DMS153 (cell line): ENCODE measurements at places on chromosomes 3 and 15.

DNA sequence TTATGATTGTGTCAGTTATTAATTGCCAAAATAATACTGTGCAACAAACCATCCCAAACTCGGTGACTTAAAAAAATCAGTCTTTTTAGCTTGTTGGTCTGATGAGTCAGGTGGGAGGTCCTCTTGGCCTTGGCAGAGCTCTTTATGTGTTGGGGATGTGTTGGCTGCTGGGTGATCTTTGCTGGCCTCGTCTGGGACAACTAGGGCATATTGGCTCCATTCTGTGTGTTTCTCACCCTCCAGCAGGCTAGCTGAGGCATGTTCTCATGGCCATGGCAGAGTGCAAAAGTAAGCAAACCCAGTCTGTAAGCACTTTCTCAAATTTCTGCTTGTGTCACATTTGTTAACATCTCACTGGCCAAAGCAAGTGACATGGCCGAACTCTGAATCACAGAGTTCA, 251.6 kb downstream of the RPLP1 start:
- no peak for DNase-seq

- DNase-seq = no peak
Observed at GRCh38 chr3:66661628-66662027, 160.8 kb upstream of the LRIG1 start.

DNA sequence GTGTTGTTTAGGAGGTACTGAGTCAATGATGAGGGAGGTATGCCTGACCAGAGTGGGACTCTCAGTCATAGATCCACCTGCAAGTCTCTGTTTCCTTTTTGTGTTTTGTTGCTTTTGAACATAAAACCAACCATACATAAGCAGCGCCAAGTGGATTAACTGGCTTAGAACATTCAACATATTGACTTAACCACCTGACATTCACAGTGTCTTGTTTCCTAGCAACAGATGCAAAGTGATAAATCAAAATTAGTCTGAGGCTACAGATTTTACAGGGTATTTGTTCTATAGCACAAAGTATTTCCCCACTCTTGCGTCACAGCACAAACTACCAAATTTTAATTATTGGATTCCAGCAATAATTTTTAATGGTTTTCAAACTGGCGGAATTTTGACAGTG, 283.8 kb downstream of the BBX start:
- peak; percentile 76 for DNase-seq

DNA sequence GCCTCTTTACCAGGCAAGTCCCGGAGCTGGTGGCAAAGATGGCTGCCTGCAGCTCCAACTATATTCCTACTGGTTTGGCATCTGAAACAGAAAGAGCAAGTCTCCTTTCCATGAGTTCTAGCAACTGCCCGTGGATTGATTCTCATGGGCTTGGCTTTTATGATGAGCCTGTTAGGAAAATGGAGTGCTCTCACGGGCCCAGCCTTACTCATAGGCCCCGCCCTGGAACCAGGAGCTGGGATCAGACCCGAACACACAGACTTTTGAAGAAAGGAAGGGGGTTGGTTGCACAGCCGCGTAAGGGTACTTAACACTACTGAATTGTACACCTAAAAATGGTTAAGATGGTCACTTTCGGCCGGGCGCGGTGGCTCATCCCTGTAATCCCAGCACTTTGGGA, 2.9 kb downstream of the NRROS start:
- no peak for DNase-seq

DNA sequence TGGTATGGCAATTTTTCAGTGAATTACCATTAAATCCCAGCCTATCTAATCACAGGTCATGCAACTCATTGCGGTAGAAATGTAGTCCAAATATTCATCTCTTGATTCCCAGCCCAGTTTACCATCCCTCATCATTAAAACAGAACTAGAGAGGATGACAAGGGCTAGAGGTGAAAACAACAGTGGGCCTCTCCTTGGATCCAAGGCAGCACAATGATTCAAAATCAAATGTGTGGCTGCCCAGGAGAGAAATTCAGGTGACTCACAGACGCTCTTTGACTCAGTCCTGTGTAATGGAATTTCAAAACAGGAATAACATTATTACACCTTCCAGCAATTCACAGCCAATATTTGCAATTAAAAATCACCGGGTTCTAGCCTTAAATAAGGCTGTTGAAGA, 246.5 kb downstream of the TBL1XR1 start:
- DNase-seq = no peak

GRCh38 chr3:115831864-115832263, 208.6 kb downstream of the GAP43 start:
- DNase-seq = no peak

- DNase-seq = no peak
Observed at GRCh38 chr3:188283347-188283746, 129.4 kb downstream of the LPP start.

- no peak for DNase-seq
Observed at GRCh38 chr3:153621953-153622352, 459.9 kb downstream of the RAP2B start.

GRCh38 chr3:161212906-161213305, 8.2 kb upstream of the NMD3 start:
- DNase-seq = no peak

- no peak for DNase-seq
Observed at GRCh38 chr15:101115786-101116680, 135.8 kb downstream of the CHSY1 start.

DNA sequence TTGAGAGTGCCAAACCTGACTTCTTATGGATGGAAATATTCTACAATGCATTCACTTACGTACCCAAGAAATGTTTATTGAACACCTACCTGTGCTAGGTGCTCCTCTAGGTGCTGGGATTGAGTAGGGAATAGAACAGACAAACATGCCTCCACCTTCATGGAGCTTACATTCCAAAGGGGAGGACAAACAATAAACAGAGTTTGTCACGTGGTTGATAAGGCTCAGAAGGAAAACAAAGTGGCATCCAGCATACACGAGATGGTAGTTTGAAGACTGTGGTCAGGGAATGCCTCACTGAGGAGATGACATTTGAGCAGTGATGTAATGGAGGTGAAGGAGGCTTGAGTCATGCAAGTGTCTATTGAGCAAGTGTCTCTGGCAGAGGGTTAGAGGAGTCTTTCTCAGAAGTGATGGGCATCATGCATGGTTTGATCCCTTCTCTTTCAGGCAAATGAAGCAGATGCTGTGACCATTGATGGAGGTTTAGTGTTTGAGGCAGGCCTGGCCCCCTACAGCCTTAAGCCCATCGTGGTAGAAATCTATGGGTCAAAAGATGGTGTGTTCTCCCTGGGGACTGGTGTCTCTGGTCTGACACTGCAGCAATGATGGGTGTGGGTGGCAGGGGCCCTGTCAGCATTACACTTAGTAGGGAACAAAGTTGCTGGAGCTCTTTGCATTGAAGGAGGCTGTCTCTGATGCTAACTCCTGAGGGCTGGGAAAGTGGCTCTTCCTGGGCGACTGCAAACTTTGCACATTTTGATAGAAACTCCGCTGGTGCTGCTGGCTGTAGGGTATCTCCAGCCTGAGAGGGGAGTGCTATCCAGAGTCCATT, 29.7 kb upstream of the TOPBP1 start:
- DNase-seq = no peak

DNA sequence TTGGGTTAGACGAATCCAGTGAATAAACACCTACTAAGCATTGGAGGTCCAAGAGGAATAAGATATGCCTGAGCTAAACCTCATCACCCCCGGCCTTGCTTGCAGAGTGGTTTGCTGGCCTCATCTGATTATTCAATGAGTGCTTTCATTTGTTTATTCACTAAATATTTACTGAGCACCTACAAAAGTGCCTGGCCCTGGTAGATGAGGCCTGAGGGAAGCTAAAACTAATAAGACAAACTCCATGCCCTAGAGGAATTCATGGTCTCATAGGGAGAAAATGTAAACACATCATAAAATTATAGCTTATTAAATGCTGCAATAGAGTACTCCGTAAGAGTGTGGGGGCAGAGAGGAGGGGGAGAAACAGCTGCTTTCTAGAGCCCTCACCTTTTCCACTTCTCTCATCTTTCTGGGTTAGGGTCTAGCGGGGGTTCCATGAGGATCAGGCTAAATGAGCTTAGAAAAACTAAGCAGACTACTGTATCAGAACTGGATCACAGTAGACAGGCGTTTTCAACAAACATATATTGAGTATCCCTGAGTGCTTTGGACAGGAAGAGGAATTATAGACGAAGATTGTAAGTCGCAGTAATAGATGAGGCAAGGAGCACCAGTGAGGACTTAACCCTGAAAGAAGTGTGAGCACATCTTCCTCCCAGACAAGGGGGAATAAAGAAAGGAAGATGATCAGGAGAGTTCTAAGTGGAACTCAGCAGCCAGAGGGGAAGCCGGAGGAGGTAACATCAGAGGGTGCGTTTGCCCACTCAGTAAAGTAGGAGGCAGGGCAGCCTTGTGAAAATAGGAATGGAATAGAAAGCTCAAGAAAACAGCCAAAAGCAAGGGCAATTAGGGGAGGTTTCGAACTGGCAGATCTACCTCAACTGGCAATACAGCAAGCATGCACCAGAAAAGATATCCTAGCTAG, 31.5 kb upstream of the LAMP3 start:
- DNase-seq = peak; percentile 71

GRCh38 chr3:15099364-15100098, 583 bp upstream of the RBSN start:
- no peak for DNase-seq

- DNase-seq = no peak
Observed at GRCh38 chr3:70433091-70433490, 120.7 kb upstream of the MDFIC2 start.

- DNase-seq = no peak
Observed at GRCh38 chr15:63971427-63971805, 74.9 kb downstream of the DAPK2 start.

DNA sequence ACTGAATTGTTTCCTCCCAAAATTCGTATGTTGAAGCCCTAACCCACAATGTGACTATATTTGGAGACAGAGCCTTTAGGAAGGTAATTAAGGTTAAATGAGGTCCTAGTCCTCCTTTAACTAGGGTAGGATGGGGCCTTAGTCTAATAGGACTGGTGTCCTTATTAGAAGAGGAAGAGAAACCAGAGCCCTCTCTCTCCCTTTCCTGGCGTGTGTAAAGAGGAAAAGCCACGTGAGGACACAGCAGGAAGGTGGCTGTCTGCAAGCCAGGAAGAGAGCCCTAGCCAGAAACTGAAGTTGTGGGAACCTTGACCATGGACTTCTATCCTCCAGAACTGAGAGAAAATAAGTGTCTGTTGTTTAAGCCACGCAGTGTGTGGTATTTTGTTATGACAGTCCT, 94.3 kb downstream of the OXNAD1 start:
- no peak for DNase-seq

GRCh38 chr15:29815000-29815710, 7.1 kb downstream of the TJP1 start:
- DNase-seq = no peak

DNA sequence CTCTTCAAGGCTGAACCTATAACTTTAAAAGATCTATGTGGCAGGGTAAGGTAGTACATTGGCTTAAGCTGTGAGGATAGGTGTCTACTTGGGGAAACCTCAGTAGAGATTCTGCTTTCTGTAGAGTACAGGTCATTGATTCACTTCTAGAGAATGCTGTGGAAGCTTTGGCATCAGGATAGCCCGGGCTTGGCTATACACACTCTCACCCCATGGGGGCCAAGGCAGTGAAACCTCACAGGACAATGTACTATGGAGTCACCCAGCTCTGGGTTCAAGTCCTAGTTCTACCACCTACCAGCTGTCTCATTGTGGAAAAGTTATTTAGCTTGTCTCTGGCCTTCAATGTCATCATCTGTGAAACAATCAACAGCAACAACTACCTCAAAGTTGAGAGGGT, 9.0 kb downstream of the MTFMT start:
- DNase-seq = no peak

DNA sequence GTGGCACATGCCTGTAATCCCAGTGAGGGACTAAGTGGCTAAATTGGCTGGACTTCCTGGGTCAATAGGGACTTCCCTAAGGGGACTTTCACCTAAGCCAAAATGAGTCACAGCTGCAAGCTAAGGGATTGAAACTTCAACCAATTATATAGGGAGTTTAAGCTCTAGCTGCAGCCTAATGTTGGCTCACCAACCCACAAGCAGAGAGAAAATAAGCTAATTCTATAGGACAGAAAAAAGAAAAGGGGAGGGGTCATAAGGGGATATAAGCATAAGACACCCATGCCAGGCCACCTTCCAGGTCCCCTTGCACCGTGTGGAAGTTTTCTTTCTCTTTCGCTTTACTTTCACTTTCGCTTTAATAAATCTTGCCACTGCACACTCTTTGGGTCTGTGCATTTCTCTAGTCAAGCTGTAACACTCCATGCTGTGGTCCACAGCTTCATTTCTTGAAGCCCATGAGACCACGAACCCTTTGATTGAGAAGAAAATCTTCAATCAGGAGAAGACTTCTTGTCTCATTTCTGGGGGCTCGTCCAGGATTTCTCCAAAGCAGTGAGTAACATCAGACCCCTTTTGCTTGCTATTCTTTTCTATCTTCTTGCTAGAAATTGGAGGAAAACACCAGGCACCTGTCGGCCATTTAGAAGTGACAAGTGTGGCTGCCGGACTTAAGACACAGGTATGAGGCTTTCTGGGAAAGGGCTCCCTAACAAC, 192.3 kb downstream of the IGSF11 start:
- no peak for DNase-seq

- no peak for DNase-seq
Observed at GRCh38 chr3:100532411-100532810, 40.0 kb downstream of the TMEM45A start.
